Fibroblast of lung (primary cell): ENCODE measurements at places on chromosomes 5 and 9.
A peak's percentile ranks its signal among the peaks of the same experiment; 100 is the strongest.

DNA sequence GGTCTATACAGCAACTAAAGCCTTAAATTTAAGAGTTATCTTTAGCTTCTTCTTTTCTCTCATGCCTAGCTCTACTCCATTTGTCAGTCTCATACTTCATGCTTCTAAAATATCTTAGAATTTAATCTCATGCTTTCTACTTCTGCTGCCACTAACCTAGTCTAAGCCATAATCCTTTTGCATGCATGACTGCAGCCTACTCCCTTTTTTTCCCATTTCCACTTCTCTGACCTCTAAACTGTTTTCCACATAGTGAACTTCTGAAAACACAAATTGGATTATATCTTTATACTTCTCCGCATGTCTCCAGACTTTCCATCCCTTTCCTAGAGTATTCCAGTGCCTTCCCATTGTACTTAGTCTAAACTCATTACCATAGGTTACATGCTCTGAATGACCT is 193.0 kb downstream of the XRCC4 start:
- no peak for DNase-seq

DNA sequence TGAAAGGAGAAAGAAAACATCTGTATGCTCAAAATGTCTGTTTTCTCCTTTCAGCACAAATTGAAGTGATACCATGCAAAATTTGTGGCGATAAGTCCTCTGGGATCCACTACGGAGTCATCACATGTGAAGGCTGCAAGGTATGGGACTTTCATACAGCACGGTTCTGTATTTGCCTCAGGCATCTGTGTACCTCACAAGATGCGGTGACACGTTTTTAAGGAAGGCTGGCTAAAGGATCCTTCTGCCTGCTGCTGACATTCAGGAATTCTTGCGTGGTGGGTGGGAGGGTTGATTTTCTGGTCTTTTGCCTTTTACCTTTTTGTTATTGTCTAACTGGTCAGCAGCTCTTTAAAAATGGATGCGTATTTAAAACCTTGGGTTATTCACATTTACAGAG is 133.1 kb downstream of the RORB start:
- no peak for DNase-seq

- DNase-seq = no peak
Observed at GRCh38 chr5:126911986-126912385, 118.4 kb downstream of the MARCHF3 start.

DNA sequence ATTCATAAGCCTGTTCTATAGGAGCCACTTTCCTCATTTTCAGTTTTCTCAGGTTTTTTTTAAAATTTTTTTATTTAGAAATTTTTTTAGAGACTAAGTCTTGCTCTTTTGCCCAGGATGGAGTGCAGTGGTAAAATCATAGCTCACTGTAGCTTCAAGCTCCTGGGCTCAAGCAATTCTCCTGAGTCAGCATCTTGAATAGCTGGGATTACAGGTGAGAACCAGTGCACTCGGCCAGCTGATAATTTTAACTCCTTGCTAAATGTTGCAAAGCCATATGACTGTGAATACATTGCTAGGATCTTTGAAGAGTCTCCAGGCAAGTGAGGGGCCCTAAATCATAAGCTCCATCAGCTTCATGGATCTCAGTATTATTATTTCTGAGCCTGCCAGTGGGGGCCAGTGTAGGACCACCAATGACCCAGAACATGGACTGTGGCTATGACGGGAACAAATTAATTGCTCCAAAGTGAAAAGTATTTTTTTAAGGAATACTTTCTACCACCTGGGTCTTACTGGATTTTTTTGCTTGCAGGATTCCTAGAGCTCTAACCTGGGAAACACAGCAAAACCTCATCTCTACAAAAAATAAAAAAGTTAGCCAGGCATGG is 5.7 kb upstream of the GAPVD1 start:
- DNase-seq = peak; percentile 42

GRCh38 chr9:70987986-70988385 is 133.4 kb downstream of the TRPM3 start:
- peak; percentile 72 for DNase-seq

- DNase-seq = no peak
Observed at GRCh38 chr5:147377682-147378081, 132.2 kb downstream of the DPYSL3 start.
